ENCODE measurements at places on chromosomes 1 and 21.

- ATAC-seq: no peak
These were observed 43.7 kb upstream of the PTGFR start for GRCh38 chr1:78447086-78447485.

GRCh38 chr1:1245817-1246576, 525 bp downstream of the C1QTNF12 start:
- ATAC-seq: no peak

DNA sequence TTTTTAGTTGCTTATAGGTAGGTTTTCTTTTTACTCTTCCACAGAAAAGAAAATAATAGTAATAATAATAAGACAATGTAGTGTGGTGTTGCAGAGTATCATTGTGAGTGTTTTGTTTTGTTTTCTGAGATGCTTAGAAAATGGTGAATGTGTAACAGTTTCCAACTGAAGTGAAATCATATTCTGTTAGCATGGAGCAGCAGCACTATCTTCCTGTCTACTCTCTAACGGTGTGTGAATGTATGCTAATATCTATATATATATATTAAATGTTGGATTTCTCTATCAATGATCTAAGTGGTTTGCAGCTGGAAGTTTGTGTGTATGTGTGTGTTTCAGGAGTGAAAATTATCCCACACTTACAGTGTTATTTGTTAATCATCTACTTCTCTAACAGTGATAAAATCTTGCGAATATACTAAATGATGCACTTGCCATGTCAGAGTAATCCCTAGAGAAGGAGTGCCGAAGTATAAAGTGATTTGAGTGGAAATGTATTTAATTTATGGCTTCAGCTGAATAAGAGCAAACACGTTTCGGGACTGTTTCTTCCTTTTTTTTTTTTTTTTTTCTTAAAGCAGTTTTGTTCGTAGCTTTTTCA, 377 bp downstream of the SAMD13 start:
- ATAC-seq: no peak

- ATAC-seq: no peak
These were observed 15.7 kb downstream of the ZFYVE9 start for GRCh38 chr1:52157582-52157981.

DNA sequence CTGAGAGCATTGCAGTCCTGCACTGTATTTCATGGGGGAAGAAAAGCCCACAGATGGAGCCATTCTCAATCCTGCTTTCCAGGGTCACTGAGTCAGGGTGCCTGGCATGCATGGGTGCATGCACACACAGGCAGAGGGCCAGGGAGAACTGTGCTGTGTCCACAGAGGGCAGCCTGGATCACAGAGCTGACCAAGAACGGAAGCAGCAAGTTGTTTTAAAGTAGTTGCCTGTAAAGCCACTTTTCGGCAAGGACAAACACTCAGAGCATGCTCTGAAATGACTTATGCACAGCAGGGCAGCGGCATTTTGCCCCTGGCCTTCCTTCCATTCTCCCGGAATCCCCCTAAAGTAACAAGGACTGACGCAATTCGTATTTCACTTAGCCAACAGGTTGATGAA, 3.6 kb downstream of the ERG start:
- no peak for ATAC-seq

- peak; percentile 60 for ATAC-seq
These were observed 35.6 kb upstream of the WASF2 start for GRCh38 chr1:27525296-27526272.

GRCh38 chr1:228538831-228539230, 51.6 kb downstream of the RNF187 start:
- ATAC-seq: no peak

DNA sequence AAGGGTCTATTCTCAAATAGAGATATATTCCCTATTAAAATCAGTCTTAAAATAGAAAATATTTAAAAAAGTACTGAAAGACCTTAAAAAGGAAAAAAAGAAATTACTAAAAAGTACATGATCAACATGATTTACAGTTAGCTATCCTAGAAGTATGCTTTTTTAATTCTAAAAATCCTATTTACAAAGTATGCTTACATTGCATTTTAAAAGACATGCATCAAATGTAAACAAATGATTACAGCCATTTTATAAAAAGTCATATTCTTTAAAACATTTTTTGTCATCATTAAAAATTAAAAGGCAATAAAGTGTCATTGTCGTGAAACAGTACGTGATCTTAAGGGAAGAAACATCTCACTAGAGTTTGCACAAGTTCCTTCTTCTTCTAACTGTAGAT, 7.9 kb upstream of the C1orf52 start:
- ATAC-seq: no peak

GRCh38 chr21:42161401-42161955, 57.5 kb upstream of the ABCG1 start:
- no peak for ATAC-seq

DNA sequence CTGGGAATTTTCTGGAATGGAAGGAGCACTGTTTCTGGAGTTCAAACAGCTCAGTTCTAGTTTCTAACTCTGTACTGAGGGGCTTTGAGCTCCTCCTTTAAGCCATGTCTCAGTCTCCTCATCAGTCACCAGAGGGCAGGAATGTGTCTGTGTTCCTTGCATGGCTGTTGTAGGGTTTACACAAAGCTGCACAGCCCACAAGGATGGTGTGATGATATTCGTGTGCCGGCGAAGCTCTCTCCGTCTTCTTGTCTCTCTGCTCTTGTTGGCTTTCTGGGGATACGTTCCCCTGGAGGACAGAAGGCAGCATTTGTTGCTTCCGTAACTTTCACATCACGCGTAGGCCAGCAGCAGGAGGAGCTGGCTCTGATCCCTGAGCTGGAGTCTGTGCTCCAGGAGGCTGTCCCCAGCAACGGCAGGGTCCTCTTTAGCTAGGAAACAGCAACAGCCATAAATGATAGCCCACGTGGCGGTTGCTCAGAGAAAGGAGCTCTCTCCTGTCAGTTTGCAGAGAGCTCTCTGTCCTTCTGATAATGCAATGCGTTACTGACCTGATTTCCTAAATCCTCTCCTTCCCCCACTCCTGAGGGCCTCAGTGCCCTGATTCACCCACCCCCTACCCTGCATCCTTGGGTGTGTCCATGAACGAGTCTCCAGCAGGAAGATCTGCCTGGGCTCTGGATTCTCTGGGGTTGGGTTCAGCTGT, 189.2 kb upstream of the VAMP3 start:
- ATAC-seq: no peak

GRCh38 chr1:177432897-177433296, 262.1 kb downstream of the BRINP2 start:
- no peak for ATAC-seq

DNA sequence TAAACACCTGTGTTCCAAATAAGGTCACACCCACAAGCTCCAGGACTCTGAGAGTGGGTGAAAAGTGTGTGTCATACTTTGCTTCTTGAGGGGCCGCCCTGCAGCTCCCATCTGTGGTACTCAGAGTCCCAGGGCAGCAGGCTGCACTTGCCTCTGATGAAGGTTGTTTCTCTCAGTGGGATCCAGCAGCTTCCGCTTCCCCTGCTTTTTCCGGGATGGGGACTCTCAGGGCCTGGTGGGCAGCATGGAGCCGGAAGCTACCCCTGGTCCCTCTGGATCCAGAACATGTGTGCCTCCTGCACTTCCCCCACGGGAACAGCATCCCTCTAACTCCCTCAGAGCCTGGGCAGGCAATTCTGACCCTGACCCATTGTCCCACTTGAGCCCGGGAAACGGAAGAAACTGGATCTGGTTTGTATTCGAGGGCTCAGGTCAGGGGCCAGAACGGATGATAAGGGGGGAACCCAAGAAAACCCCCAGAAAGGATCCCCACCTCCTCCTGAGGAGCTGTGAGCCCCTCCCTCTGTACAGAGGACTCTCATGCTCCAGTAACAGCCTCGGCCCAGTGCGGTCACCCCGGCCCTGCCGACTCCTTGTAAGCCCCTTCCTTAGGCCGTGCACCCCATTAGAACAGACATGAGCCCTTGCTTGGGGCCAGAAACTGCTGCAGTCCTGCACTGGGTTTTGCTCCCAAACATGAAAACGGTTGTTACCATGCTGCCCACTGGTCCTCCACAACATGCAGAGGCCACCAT, 189.5 kb upstream of the C1orf174 start:
- no peak for ATAC-seq

DNA sequence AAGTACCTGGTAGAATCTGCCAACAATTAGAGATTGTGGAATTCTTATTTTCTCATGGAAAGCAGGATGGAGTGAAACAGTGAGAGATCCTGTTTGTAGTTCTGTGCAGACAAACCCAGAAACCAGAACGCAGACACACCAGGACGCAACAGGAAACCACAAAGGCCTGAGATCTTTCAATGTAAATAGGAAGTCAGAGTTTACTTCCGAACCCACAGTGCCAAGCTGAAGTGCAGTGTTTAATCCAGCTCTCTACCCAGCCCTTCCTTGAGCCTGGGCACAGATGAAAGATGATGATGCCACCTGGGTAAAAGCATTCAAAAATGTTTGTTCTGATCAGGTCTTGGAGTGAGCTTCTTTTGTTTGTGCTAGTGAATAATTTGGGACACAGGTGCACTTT, 244.2 kb upstream of the HOOK1 start:
- no peak for ATAC-seq

DNA sequence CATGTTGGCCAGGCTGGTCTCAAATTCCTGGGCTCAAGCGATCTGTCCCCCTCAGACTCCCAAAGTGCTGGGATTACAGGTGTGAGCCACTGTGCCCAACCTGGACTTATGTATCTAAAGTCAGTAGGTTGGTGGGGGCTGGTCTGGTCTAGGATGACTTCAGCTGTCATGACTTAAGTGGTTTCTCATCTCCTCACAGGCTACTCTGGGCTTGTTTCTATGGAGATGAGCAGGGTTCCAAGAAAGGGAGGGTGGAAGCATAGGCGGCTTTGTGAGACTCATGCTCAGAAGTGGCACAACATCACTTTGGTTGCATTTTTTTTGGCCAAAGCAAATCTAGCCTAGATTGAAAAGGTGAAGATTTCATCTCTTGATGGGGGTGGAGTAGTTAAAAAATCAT, 115.9 kb upstream of the IVNS1ABP start:
- ATAC-seq: no peak

DNA sequence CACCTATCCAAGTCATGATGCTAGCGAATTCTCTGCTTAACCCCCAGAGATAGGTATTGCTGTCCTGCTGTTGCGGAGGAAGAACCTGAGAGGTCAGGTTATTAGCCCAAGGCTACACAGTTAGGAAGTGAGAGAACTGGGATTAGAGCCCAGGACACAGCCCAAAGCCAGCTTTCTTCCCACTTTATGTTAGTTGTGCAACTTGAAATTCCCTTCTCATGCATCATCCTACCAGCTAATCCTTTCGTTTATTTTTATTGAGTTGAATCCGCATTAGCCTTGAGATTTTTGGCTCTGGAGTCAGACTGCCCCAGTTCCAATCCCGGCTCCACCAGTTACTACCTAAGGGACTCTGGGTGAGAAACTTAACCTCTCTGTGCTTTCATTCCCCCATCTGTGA, 65.4 kb downstream of the PLEKHA6 start:
- ATAC-seq: peak; percentile 89

DNA sequence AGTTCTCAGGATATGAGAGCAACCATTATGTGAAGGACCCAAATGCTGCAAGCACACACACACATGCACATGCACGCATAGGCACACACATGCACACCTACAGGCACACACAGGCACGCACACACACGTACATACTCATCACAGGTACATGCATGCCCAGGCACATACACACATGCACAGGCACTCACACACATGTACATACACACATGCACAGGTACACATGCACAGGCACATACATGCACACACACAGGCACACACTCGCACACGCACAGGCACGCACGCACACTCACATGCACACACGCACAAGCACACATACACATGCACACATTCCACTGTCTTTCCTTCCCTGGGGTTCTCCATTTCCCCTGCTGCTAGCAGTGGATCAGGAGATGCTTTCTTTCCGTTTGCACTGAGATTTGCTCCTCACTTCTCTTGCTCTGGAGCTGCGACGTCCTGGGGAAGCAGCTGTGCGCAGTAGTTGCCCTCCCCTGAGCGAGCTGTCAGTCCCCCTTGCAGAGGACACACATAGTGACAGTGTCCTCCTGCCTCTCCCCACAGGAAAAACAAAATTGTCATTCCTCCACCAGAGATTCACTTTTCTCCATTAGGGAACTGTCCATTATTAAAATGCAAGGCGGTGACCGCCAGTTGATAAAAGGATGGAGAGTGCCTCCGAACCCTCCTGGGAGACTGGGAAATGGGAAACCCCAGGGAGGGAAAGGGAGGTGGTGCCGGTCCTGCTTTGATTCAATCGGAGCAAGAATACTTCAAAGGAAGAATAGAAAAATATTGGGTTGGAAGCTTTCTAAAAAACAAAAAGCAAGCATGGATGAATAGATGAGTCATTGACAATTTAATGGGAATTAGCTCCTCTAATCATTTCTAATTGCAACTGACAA, 69.5 kb downstream of the WDR4 start:
- ATAC-seq: no peak

- ATAC-seq: no peak
These were observed 49.9 kb downstream of the COL6A1 start for GRCh38 chr21:46031484-46031883.

DNA sequence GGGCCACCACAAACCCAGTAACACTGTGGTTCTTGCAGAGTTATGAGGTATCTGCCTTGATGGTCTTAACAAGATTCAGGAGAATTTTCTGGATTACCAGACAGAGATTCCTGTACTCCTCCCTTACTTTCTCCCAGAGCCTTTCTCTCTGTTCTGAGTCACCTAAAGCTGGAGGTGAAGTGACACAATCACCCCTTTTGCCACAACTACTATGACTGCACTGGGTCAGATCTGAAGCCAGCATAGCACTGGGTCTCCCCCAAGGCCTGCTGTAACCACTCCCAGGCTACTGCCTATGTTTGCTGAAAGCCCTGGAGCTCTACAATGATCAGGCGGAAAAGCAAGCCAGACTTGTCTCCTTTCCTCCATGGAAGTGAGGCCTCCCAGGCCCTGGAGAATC, 156.7 kb upstream of the NEGR1 start:
- ATAC-seq: no peak

DNA sequence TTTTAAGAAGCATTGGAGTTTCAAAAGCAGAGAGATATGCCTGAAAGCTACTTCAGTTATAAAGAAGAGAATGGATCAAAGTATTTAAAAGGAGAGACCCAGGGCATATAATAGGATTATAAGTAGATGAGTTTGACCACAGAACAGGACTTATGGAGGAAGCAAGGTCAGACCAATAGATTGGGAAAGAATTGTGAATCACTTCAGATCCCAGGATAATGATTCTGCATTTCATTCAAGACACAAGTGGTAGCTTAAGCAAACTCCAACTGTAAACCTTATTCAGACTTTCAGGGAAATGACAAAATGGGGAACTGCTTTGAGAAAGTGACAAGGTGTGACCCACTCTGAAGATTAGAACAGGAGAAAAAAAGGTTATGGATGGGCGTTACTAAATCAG, 18.9 kb upstream of the OR10J5 start:
- no peak for ATAC-seq

GRCh38 chr1:59355361-59355760, 58.5 kb downstream of the FGGY start:
- peak; percentile 67 for ATAC-seq

DNA sequence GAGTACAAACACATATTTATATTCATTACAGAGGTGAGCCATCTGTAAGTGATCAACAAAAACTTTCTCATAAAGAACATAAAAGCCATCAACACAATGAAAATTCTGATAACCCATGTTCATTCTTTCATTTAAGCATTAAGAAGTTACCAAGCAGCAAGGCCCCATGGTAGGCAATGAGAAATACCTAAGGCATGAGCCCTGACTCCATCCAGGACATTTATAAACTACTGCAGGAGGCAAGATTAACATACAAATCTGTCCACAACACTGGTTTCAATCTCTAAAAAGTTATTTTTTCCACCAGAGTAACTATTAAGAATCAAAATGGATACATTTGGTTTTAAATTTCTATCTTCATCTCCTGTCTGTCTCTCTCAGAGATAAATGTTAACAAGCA, 76.1 kb downstream of the SIPA1L2 start:
- no peak for ATAC-seq

All from gastroesophageal sphincter (tissue), 4 donors.